ENCODE measurements at places on chromosomes 2 and 18.

- no peaks in the 10 kb centered on the region for H3K4me1 ChIP-seq
- no peaks in the 10 kb centered on the region for H3K36me3 ChIP-seq
- H3K4me3 ChIP-seq: no peak overlapping the region
- no peak for DNase-seq
- no peaks in the 10 kb centered on the region for H3K27me3 ChIP-seq
These were observed 653.5 kb upstream of the LRRTM4 start for GRCh38 chr2:78175645-78176044.

- H3K4me3 ChIP-seq: no peak overlapping the region
- no peak for DNase-seq
- no peak overlapping the region for H3K27ac ChIP-seq
- H3K4me1 ChIP-seq: no peaks in the 10 kb centered on the region
- H3K27me3 ChIP-seq: no peaks in the 10 kb centered on the region
These were observed 3.0 kb downstream of the LYG1 start for GRCh38 chr2:99297994-99298393.

- H3K4me1 ChIP-seq: no peaks in the 10 kb centered on the region
- no peak for DNase-seq
- H3K27ac ChIP-seq: no peak overlapping the region
- H3K36me3 ChIP-seq: no peaks in the 10 kb centered on the region
These were observed 22.6 kb downstream of the GREB1L start for GRCh38 chr18:21264651-21265050.

GRCh38 chr18:32422978-32423740 lies 47.5 kb downstream of the GAREM1 start:
- no peaks in the 10 kb centered on the region for H3K36me3 ChIP-seq
- H3K27ac ChIP-seq: no peak overlapping the region
- H3K27me3 ChIP-seq: peaks cover 3% of the 10 kb centered on the region

DNA sequence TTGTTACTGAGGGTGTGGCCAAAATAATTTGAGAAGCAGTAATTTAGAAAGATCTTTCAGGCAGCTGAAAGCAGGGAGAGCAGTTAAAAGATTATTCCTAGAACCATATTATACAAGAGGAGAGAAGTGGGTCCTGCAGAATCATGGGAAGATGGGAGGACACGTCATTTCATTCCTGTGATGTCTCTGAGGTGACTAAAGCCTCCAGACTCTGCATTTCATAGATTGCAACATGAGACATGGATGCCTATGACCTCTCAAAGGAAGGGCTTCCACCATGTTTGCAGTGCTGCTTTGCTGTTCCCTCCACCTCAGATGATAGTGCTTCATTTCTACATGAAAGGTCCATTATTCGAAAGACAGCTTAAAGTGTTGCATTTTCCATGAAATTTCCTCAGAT lies 788.4 kb downstream of the TSN start:
- DNase-seq: no peak
- no peaks in the 10 kb centered on the region for H3K36me3 ChIP-seq
- no peak overlapping the region for H3K27ac ChIP-seq
- no peaks in the 10 kb centered on the region for H3K27me3 ChIP-seq

DNA sequence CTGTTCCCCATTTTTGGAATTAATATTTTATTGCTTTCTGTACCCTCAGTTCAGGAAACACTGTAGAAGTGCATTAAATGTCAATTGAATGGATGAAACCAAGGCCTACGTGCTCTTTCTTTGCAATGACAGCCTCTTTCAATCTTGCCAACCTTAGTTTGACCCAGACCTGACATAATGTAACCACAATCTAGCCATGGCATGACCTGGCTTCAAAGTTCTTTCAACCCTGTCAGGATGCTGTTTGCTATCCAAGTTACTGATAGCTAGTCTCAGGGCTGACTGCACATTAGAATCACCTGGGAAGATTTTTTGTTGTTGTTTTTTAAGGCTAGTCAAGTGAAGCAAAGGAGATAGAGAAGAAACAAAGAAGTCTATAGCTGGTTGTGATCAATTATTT lies 190.9 kb upstream of the PKDCC start:
- no peak overlapping the region for H3K27ac ChIP-seq
- no peak for DNase-seq
- H3K27me3 ChIP-seq: peaks cover 18% of the 10 kb centered on the region
- H3K36me3 ChIP-seq: no peaks in the 10 kb centered on the region
- no peaks in the 10 kb centered on the region for H3K4me1 ChIP-seq

- no peak overlapping the region for H3K27ac ChIP-seq
- peaks cover under 1% of the 10 kb centered on the region for H3K4me1 ChIP-seq
- no peak overlapping the region for H3K4me3 ChIP-seq
- DNase-seq: no peak
- peaks cover 13% of the 10 kb centered on the region for H3K27me3 ChIP-seq
These were observed 13.0 kb downstream of the DIPK1C start for GRCh38 chr18:74444104-74444503.

DNA sequence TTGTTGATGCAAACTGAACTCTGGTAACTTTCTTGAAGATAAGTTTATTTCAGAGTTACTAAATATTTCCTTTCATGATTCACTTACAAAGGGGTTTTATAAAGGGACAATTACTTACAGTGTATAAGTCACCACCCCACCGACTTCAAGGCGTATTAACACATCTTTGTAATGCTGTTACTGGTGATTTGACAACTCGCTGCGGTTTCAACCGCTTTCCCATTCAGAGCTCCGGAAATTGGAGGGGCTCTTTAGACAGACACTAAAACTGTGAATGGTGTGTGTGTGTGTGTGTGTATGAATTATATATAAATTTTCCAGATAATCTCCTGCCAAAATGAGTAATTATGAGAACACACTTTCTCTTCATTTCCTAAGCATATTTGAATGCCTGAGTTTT lies 4.9 kb downstream of the TM4SF20 start:
- peaks cover 6% of the 10 kb centered on the region for H3K4me1 ChIP-seq
- H3K36me3 ChIP-seq: no peaks in the 10 kb centered on the region
- no peak overlapping the region for H3K27ac ChIP-seq
- no peak overlapping the region for H3K4me3 ChIP-seq
- H3K27me3 ChIP-seq: no peaks in the 10 kb centered on the region
- no peak for DNase-seq

DNA sequence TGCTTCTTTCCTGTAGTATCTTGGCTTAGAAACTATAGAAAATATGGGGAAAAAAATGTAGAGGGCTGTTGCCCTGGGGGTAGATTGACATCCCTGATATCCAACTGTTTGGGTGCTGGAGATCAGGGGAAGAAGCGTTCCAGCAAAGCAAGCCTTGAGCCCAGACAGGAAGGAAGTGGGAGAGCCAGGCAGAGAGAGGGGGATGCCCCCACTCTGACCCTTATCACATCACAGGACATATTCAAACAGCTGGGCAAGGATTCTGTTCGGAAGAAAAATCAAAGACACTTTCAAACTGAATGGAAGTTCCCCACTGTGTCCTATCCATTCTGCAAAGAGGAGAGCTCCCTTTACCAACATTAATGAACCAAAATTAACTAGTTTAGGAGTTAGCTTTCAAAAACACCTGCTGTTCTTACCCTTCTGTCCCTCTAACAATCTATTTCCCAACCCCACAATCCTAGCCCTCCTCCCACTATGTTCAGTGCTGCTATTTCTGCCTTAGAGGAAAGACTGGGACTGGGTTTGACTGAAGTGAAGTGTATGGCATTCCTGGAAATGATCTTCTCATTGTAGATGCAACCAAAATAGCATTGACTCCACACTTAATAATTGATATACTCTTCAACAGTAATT lies 16.9 kb upstream of the KCNG3 start:
- H3K27me3 ChIP-seq: no peaks in the 10 kb centered on the region
- H3K36me3 ChIP-seq: no peaks in the 10 kb centered on the region
- peaks cover 8% of the 10 kb centered on the region for H3K4me1 ChIP-seq
- H3K27ac ChIP-seq: no peak overlapping the region

- H3K27me3 ChIP-seq: no peaks in the 10 kb centered on the region
- H3K36me3 ChIP-seq: no peaks in the 10 kb centered on the region
- H3K4me3 ChIP-seq: no peak overlapping the region
- no peak overlapping the region for H3K27ac ChIP-seq
These were observed 263.2 kb downstream of the SS18 start for GRCh38 chr18:25827228-25827627.

GRCh38 chr2:75224636-75225094 lies 25.3 kb upstream of the TACR1 start:
- H3K27me3 ChIP-seq: no peaks in the 10 kb centered on the region
- H3K4me3 ChIP-seq: no peak overlapping the region
- no peaks in the 10 kb centered on the region for H3K36me3 ChIP-seq
- no peak for DNase-seq
- no peak overlapping the region for H3K27ac ChIP-seq

DNA sequence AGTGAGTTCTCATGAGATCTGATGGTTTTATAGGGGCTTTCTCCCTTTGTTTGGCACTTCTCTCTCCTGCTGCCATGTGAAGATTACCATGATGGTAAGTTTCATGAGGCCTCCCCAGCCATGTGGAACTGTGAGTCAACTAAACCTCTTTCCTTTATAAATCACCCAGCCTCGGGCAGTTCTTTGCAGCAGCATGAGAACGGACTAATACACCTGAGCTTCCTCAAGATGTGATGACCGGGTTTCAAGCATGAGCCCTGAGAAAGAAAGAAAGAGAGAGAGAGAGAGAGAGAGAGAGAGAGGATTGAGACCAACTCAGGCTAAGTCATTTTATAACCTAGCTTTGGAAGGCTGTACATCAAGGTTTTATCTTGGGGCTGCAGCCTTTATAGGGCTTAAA lies 167.7 kb upstream of the SERPINE2 start:
- no peak for DNase-seq
- H3K36me3 ChIP-seq: no peaks in the 10 kb centered on the region
- no peak overlapping the region for H3K27ac ChIP-seq
- H3K4me1 ChIP-seq: no peaks in the 10 kb centered on the region
- H3K4me3 ChIP-seq: no peak overlapping the region
- H3K27me3 ChIP-seq: peaks cover 14% of the 10 kb centered on the region

DNA sequence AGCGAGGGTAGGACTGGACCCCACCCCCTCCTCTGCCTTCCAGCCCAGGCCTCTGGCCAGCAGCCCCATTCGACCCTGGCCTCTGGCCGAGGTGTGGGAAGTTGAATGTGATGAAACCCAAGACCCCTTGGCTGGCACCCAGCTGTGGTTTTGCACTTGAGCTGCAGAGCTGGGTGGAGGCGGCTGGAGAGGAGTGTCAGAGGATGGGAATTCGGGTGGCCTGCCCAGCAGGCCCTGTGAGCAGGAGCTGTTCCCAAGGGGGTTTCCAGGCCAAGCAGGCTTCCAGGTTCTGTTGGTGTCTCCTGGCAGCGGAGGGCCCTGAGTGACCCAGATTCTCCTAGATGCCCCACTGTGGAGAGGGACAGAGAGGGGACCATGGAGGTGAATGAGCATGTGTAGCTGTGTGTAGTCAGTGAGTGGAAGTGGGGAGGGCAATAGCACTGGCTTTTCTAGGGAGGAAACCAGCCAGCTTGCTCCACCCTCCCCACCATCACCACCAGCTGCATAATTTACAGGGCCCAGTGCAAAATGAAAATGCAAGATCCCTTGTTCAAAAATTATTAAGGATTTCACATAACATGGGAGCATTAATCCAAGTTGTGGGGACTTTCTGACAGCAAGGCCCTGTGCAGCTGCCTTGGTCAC lies 172.2 kb upstream of the HAAO start:
- peaks cover 8% of the 10 kb centered on the region for H3K4me1 ChIP-seq
- H3K36me3 ChIP-seq: no peaks in the 10 kb centered on the region
- no peak overlapping the region for H3K27ac ChIP-seq

- no peaks in the 10 kb centered on the region for H3K4me1 ChIP-seq
- no peaks in the 10 kb centered on the region for H3K36me3 ChIP-seq
- no peak for DNase-seq
- no peaks in the 10 kb centered on the region for H3K27me3 ChIP-seq
- H3K4me3 ChIP-seq: no peak overlapping the region
- no peak overlapping the region for H3K27ac ChIP-seq
These were observed 194.8 kb downstream of the MGAT5 start for GRCh38 chr2:134448650-134449049.

All from activated T-helper 2 cell treated with anti-CD3 and anti-CD28 coated beads, Interferon-gamma antibody, Interleukin-2, Interleukin-4, amounts not matched to agents 10 μg/mL and 5 μg/mL and 100 μg/mL, durations not matched to agents 14 hours and 24 hours and 36 hours (primary cell).